ENCODE measurements at places on chromosomes 4 and X. TPM values are rescaled to one million over a fixed set of nuclear protein-coding genes. Genes with fewer than 3 reads are reported as not detected.

- DNase-seq: peak; percentile 83
These were observed 29.6 kb downstream of the ADH7 start for GRCh38 chr4:99405433-99406115.

DNA sequence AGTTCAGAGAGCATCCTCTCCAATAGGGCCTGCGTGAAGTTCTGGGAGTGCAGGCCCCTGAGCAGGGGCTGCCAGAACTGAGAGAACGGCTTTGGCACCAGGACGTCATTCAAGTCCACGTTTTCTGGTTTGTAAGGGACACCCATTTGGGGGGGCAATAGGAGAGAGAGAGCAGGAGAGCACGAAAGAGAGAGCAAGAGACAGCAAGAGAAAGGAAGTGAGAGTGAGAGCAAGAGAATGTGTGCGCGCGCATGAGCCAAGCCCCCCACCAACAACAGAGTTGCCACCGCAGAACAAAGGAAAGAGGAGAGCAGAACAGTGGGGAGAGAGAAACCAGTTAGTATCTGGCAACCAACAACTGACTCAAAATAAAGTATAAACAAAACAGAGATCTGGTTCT, 10.4 kb downstream of the LAS1L start:
- no peak for DNase-seq

DNA sequence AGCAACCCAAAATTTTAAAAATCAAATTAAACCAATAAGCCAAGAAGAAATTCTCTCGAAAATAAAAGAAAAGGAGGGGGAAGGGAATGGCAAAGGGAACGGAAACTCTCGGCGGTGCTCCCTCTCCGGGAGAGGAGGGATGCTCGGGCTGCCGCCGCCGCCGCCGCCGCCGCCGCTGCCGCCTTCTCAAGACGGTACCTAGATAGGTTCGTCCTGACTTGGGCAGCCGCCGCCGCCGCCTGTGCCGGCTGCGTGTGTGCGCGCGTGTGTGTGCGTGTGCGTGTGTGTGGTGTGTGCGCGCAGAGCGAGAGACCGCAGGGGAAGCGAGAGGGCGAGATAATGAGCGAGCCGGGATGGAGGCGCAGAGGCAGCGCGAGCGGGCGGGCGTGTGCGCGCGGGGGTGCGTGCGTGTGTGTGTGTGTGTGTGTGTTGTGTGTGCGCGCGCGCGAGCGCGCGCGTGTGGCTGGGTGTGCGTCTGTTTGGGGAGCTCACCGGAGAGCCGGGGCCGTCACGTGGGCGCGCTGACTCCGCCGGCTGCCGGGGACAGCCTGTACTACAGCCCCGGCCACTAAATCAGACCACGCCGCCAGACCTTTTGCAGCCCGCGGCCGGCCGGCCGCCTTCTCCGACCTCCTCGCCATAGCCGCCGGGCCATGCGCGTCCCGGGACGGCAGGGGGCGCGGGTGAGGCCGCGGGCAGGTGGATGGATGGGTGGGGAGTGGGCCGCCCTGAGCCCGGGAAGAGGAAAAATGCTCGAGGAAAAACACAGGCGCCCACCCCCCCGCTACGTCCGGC, 111.6 kb downstream of the DHX15 start:
- DNase-seq: peak; percentile 86

DNA sequence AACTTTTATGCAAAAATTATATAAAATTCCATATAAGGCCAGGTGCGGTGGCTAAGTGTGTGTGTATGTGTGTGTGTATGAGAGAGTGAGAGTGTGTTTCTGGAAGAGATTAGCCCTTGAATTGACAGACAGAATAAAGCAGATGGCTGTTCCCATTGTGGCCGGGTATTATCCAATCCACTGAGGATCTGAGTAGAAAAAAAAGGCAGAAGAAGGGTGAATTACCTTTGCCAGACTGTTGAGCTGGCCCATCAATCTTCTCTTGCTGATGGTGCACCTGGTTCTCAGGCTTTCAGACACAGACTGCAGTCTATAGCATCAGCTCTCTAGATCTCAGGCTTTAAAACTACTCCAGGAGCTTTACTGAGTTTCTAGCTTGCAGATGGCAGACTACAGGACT, 92.2 kb upstream of the SLIT2 start:
- no peak for DNase-seq

GRCh38 chrX:148611993-148612392, 111.6 kb downstream of the AFF2 start:
- DNase-seq: no peak

The STOX2 gene
- total RNA-seq: not detected

The ASB11 gene
- total RNA-seq: not detected

DNA sequence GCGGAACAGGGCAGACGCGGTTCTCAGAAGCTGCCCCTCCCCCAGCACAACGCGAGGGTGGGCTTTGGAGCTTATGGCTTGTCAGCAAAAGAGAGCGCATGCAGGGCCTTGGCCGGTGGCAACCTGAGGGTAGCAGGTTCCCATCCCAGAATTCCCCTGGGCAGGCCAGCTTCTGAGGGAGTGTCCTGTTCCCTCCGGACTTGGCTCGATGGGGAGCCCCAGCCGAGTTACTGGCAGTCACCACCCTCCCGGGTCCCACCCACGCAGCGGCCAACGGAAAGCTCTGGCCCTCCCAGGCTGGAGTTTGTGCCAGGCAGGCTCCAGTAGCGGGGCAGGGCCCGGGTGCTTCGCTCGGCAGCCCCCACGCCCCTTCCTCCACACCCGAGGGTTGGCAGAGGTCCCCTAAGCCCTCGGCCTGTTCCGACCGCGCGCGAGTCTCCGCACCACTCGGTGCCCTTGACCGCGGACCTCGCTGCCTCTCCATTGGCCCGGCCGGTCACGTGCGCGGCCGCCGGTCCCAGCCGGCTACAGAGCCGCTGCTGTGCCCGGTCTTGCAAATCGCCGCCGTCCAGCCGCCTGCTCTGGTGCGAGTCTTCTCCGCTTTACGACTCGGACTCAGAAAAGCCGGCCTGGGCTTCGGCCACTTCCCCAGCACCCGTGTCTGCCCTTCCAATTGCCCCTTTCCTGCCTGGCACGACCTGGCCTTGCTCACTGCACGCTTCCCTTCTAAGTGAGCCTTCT, 20.9 kb upstream of the MTM1 start:
- DNase-seq: peak; percentile 79

- no peak for DNase-seq
These were observed 252.9 kb upstream of the KLF3 start for GRCh38 chr4:38411092-38411491.

GRCh38 chr4:113695328-113696169, 66.0 kb downstream of the CAMK2D start:
- no peak for DNase-seq

- DNase-seq: peak; percentile 39
These were observed 14.6 kb downstream of the NDUFB11 start for GRCh38 chrX:47129899-47130358.

The DCX gene
- not detected for total RNA-seq

GRCh38 chrX:119756926-119757635, 1.3 kb upstream of the SOWAHD start:
- DNase-seq: no peak

DNA sequence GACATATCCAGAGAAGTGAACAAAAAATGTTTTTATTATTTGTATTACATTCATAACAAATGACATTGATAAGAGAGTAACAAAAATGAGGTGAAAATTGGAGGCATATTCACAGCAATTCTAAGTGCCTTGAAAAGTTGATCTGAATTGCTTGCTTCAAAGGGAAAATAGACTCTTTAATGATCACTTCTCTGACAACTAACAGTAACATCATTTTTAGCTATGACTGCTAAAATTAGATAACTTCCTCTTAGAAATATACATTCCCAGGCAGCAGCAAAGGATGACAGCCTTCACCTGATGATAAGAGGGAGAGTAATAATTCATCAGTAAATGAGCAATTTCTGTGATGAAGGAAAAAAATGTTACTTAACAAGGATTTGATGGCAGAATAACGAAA, 472.5 kb downstream of the PCDH10 start:
- no peak for DNase-seq

DNA sequence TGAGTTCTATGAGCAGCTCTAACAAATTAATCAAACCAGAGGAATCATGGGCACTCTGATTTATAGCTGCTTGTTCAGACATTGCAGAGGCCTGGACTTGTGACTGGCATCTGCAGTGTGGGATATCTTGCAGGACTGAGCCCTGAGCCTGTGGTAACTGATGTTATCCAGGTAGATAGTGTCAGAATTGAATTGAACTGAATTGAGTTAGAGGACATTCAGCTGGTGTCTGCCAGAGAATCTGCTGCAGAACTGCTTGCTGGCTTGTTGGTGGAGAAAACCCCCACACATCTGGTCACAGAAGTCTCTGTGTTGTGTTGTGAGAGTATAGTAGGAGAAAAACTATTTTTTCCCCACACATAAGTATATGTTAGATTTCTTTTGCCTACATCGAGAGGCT, 42.2 kb downstream of the SMIM20 start:
- no peak for DNase-seq

DNA sequence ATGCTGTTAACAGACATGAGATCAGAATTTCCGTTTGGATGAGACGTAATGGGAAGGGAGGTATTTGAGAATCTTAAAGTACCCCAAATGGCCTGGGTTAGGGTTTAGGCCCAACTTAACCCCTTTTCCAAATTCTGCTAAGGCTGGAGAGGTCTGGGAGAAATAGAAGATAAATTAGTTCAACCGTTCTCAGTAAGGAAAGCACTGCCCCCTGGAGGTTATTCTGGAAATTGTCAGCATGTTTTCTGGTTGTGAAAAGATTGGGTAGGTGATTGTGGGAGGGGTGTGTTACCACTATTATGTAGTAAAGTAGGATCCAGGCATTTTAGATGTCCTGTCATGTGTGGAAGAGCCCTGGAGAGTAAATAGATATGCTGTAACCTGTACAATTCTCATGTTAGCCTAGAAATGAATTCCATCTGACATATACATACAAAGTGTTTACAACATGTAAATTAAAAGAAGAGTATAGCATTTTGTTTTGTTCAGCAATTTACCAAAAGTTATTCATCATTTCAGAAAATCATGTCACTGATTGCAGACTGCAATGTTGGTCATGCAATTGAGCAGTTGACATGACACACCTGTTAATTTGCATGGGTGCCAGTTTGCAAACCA, 26.8 kb upstream of the GRXCR1 start:
- peak; percentile 58 for DNase-seq

Measured in GM23248 (cell line).